ENCODE measurements at places on chromosomes 13 and 19.

DNA sequence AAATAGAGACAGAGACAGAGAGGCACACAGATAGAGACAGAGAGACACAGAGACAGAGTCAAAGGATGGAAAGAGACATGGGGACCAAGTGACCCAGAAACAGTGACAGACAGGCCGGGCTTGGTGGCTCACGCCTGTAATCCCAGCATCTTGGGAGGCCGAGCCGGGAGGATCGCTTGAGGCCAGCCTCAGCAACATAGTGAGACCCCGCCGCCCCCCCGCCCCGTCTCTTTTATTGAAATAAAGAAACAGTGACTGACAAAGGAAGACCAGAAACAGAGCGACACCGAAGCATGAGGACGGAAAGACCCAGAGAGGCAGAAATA lies 848 bp upstream of the NECTIN2 start:
- no peak for DNase-seq

DNA sequence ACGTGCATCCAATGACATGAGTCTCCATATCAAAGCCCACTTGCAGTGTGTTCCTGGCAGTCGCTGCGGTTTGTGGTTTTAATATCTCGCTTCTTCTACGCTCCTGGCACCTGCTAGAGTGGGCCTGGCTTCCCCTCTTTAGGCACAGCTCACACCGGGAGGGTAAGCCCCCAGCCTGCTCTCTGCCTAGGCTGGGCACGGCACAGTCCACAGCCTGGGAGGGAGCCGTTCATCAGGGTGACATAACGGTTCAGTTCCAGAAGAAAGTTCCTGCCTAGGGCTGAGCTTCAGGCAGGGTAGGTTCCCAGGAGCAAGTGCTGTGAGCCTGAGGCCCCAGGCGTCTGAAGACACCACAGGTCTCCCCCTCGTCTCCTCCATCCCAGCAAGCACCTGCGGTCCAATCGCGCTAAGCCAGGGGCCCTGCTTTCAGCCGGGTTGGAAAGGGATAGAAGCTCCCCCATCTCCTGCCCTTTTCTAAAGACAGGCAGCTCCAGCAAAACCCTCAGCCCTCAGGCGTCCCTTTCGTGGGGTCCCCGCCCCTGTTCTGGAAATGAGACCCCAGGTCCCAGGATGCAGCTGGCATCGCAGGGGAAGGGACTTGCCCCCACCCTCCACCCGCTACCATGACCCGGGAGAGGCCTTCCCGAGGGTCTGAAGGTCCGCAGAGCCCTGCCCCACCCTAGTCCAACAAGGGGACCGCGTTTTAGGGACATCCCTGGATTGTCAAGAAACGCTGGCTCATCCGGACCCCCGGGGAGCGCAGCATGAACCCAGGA lies 121.6 kb upstream of the ZNF507 start:
- DNase-seq, result no peak

DNA sequence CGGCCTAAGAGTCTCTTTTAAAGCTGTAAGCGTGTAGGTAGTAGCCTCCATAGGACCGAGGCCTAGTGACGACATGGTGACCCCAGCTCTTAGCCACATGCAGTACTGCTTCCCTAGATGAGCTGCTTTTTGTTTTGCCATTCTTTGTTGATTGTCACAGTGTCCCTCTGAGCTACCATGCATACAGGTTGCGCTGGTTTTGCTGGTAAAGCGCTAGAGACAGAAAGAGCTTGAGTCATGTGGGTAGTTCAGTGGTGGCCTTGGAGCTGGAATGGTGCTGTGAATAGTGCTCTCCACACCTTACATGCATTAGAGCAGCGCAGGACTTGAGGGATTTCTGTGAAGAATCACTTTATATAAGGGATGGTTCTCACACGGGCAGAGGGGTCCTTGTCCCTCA lies 5.1 kb downstream of the HNRNPM start:
- no peak for DNase-seq

DNA sequence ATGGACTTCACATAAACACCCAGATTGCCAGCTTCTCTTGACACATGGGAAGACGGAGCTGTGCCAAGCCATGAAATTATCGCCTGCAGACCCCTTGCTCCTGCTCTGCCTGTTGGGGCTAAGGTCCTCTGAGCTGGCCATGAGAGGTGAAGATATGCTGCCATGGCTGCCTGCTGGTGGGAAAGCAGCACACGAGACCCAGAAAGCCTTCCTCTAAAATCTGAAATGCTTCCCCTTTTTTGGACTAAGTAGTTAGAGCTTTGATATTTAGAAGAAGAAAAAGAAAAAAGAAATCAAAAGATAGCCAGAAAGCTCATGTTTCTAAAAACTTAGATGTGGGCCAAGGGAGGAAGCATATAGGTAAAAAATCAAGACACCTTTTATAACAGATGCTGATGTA lies 11.2 kb downstream of the WDFY2 start:
- no peak for DNase-seq

- DNase-seq, result no peak
Observed at GRCh38 chr19:3607303-3608078, 816 bp upstream of the TBXA2R start.

DNA sequence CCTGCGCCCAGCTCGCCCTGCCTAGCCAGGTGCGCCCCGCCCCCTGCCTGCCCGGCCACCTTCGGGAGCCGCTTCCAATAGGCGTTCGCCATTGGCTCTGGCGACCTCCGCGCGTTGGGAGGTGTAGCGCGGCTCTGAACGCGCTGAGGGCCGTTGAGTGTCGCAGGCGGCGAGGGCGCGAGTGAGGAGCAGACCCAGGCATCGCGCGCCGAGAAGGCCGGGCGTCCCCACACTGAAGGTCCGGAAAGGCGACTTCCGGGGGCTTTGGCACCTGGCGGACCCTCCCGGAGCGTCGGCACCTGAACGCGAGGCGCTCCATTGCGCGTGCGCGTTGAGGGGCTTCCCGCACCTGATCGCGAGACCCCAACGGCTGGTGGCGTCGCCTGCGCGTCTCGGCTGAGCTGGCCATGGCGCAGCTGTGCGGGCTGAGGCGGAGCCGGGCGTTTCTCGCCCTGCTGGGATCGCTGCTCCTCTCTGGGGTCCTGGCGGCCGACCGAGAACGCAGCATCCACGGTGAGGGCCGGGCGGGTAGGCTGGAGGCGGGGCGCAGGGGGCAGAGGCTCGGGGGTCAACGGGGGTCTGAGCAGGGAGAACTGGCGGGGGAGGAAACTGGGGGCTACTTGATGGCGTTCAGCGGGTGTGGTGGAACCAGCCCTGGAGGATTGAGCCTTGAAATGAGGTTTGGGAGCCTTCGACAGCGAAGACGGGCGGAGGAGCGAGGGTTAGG lies at the start of gene SPINT2:
Gene SPINT2, plus strand, starts transcription at position 88 of the 727 bp plus-strand sequence. Its CDS starts 320 bp downstream, at position 408.
- DNase-seq, result no peak

- no peak for DNase-seq
Observed at GRCh38 chr13:48560657-48561337, 27.9 kb upstream of the RCBTB2 start.

DNA sequence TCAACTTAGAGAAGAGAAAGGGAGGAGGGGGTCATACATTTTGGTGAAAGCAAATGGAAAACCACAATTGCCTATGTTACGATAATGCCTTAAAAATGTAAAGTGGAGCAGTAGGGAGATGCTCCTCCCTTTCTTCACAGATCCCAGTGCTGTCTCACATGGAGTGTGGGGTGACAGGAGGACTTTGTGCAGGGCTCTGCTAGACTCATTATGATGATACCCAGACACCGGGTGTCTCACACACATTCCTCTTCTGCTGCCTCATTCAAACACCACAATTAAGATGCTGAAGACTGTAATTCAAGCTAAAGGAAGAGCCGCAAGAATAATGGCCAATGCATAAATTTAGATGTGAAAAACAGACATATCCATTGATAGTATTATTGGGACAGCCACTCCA lies 150.6 kb downstream of the LHFPL6 start:
- DNase-seq, result peak; percentile 53

DNA sequence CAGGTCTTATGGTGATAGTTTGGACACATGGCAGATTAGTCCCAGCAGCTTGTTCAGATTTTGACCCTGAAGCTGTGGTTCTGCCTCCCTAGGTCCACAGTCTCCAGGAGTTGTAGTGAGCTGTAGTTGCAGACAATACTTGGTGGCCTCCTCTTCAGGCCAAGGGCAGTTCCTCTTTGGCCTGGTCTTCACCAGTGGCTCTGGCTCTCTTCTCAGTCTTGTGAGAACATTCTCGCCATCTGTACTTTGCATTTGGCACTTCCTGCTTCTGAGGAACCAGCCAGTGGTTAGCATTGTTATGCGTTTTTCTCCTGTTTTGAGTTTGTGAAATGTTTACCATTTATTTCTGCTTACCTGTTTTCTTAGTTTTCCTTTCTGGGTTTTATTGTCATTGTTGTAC lies 40.7 kb downstream of the PCCA start:
- DNase-seq, result no peak

- no peak for DNase-seq
Observed at GRCh38 chr19:18432275-18433014, 5.5 kb downstream of the ISYNA1 start.

GRCh38 chr19:13942023-13942684 lies 3.9 kb upstream of the PODNL1 start:
- peak; percentile 12 for DNase-seq

DNA sequence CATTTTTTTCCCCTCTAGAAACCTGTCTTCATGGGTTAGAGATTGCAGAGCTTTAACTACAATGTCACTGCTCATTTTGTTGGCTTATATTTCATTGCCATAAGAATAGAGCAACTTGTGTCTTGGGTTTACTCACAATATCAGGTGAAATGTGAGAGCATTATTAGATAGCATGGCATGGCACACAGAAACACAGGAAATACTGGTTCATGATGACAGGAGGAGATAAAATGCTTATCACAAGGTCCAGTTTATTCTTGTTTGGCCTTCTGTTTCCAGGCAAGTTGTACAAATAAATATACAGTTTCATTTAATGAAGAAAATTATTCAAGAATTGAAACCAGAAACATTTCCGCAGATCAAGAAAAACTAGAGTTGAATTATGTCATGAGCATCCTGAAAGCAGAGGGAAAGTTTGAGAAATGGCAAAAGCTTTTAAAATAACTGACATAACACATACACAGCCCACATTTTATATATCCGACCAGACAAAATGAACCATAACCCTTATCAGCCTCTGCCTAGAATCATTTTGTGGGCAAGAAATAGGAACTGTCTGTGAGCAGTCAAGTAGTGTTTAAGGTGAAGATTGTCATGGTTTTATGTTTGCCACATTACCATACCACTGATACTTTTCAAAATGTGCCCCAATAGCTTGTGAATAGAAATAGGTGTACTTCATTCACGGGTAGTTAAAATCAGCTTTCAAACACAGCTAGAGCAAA lies 297.9 kb upstream of the ARGLU1 start:
- no peak for DNase-seq

GRCh38 chr13:31827707-31828106 lies 88.4 kb downstream of the RXFP2 start:
- DNase-seq, result no peak

DNA sequence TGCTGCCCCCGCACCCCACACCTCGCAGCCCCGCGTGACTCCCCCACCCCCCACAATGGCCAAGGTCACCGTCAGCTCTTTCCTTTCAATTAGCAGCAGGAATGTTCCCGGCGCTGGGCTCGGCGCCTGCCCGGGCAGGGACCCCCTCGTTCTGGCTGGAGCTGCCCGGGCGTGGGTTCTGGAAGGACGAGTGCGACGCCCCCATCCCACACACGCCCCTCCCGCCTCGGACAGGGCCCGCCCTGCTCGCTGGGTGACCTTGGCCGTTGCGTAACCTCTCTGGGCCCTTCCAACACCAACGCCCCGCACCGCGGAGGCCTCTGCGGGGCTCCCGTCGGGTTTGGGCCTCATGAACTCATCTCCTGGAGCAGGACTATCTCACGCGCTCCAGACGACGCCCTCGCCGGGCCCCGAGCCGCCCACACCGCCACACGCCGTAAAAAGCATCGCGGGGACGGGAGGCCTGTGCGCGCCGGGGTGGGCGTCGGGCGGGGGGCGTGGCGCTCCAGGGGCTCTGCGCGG lies 10.3 kb downstream of the PALM start:
- peak; percentile 53 for DNase-seq

DNA sequence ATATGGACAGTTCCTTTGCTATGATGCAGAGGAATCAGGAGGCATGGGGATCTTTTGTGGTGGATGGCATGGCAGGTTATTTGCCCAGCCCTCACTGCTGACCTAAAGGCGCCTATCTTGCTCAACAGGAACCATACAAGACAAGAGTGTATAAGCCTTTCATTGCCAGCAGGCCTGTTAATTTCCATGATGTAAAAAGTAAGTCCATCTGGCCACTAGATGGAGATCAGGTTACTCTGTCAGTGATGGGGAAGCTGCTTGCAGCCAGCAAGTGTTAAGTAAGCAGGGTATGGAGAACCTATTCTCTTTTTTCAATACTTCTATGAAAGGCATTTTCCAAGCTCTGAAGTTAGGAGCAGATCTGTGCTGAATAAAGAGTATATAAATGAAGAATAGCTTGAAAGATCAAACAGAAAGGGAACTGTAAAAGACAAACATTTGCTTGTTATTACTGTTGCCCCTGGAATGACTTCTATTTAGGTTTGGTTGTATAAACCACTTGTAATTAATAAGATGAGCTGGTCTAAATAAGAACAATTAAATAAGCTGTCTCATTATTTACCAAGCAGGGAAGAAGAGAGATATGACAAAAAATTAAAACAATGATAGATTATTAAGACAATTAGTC lies 210.9 kb downstream of the RGCC start:
- peak; percentile 98 for DNase-seq

DNA sequence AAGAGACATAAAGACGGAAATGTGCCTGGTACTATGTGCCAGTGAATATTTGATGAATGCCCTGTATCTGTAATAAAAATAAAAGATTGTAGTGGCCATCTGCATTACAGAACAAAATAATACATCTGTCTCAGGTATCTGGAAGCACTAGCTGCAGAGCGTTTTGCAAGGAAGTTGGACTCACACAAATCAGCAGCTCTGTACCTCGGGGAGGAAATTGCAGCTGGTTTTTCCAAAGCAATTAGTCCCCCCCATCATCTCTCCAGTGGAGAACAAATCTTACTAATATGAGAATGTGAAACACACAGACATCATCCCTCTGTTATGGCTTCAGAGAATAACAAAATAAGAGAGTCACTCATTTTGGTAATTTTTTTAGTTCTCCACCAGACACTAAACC lies 245.3 kb downstream of the ITGBL1 start:
- no peak for DNase-seq

GRCh38 chr13:49219647-49220035 lies 497 bp upstream of the MLNR start:
- peak; percentile 15 for DNase-seq

DNA sequence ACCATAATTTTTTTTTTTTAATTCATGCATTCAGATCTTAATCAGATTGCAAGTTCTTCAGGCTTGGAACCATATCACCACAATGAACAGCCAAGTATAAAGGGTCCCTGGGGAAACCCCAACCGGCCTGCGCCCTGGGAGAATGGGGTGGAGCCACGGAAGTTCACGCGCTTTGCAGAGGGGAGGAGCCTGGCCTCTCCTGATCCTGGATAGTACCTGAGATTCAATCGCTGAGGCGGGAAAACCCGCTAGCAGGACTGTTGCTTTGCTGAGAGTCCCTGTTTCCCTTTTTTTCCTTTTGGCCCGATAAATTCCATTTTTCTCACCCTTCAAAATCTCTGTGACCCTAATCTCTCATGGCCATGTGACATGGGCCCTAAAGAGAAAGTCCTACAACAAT lies 385.1 kb downstream of the IRS2 start:
- no peak for DNase-seq

- DNase-seq, result no peak
Observed at GRCh38 chr19:54731191-54731590, 6.9 kb downstream of the KIR3DL3 start.

Measured in choroid plexus epithelial cell (primary cell).